ENCODE measurements at places on chromosomes 12 and 14.

DNA sequence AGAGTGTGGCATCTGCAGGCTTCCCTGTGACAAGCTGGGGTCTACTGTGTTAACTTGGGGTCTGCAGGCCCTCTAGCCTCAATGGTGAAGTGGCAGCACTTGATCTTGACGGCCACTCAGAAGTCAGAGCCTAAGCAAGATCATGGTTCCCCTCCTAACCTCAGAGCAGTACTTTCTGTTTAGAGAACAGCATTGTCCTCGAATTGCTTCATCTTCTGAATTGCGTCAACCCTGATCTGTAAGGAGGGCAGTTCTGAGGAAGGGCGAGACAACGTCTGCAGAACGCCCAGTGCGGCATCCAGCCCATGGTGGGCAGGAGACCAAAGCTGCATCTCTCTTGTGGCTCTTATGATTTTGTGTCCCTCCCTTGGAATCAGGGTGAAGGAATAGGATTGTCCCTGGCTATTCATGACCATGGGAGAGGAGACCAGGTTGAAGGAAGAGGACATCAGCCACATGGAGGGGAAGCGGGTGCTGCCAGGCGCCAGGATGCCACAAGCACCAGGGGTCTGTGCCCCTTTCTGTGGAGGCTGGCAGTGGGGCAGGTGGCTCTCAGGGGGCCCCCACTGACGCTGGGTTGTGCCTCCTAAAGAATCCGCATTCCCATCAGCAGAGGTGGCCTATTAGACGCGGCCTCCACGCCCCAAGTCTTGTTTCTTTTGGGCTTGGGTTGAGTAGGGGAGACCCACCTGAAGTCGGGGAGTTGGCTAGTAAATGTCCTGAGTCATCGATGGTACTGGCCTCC is 2.2 kb downstream of the SERPINA9 start:
- DNase-seq: no peak

- no peak for DNase-seq
Observed at GRCh38 chr12:4292341-4293073, 18.9 kb downstream of the CCND2 start.

DNA sequence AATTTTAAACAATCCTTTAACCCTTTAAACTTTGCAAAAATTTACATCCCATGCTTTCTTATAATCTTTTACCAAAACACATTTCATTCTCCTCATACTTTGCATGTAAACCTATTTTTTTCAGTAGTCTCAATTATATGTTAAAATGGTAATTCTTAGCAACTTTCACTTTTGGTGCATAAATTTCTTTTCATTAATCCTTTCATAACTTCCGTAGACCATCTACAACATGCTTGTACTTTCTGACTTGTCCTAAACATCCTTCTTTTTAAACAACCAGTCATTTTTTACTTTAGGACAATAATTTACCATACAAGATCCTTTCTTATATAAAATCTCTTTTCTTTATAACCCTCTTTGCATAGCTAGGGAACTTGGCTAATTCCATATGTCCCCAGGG is 19.5 kb downstream of the CCDC91 start:
- no peak for DNase-seq

GRCh38 chr12:24015833-24016160 is 66.3 kb upstream of the SOX5 start:
- DNase-seq: no peak

DNA sequence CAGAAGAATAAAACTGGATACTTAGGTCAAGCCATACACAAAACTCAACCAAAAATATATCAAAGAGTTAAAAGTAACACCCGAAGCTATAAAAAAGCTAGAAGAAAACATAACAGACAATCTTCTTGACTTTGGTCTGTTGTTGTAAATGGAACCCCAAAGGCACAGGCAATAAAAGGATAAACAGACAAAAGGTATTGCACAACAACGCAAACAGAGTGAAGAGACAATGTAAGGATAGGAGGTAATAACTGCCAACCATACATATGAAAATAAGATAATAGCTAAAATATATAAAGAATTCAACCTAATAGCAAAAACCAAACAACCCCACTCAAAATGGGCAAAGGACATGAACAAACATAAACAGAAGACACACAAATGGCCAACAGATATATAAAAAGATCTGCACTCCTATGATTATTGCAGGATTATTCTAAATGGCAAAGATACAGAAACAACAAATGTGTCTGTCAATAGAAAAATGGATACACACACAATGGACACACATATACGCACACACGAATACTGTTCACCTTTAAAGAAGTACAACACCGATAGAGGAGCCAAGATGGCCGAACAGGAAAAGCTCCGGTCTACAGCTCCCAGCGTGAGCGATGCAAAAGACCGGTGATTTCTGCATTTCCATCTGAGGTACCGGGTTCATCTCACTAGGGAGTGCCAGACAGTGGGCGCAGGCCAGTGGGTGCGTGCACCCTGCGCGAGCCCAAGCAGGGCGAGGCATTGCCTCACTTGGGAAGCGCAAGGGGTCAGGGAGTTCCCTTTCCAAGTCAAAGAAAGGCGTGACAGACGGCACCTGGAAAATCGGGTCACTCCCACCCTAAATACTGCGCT is 1137.1 kb downstream of the FSCB start:
- no peak for DNase-seq

DNA sequence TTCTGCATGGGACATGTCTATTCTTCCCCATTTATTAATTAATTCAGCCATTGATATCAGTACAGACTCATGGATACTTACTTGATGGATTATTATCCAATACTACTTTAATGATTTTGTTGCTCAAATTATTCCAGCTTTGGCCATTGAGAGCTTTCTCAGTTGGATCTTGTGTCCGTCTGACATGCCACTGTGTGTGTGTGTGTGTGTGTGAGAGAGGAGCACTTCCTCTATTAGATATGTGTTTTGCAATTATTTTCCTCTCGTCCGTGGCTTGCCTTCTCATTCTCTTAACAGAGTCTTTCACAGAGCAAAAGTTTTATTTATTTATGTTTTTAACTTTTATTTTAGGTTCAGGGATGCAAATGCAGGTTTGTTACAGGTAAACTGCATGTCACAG is 194.2 kb downstream of the ADGRD1 start:
- no peak for DNase-seq

GRCh38 chr14:20417250-20418186 is 4.2 kb upstream of the TEP1 start:
- no peak for DNase-seq

GRCh38 chr14:61126603-61127498 is 145.8 kb downstream of the SLC38A6 start:
- DNase-seq: no peak

DNA sequence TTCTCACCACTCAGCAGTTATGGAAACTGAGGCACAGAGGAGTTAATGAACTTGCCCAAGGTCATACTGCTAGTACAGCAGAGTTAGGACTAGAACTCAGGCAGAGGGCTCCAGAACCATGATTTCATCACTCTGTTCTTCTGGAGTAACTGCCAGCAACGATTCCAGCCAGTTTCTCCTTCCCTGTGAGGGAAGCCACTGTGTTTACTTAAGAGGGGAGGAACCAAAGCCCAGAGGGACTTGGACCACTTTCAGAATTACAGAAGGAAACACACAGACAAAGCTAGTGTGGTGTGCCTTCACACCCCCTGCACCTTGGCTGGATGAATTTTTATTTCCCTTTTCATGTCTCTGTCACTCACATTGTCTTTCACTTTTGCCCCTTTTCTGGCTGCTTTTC is 398.2 kb downstream of the DPF3 start:
- DNase-seq: no peak

GRCh38 chr12:76708296-76708695 is 55.6 kb upstream of the ZDHHC17 start:
- DNase-seq: no peak

DNA sequence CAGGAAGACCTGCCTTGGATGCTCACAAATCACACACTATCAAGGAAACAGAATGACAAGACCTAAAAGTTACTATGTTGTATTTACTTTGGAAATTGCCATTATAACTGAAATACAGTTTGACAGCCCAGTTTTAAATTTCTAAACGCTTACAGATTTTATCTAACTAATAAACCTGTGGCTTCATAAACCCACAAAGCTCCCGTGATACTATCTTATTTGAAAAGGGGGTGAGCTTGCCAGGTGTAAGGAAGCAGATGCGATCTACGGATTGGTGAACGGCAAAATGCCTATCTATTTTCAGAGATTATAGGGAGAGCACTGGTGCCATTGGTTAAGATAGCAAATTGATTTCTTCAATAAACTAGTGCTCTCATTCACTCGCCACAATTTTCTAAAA is 485.5 kb downstream of the BCAT1 start:
- DNase-seq: no peak

GRCh38 chr12:108973629-108974152 is 47.2 kb downstream of the SVOP start:
- DNase-seq: no peak

GRCh38 chr12:80056232-80056631 is 43.1 kb upstream of the OTOGL start:
- DNase-seq: no peak

GRCh38 chr12:127273626-127274025 is 993.3 kb upstream of the TMEM132C start:
- no peak for DNase-seq

DNA sequence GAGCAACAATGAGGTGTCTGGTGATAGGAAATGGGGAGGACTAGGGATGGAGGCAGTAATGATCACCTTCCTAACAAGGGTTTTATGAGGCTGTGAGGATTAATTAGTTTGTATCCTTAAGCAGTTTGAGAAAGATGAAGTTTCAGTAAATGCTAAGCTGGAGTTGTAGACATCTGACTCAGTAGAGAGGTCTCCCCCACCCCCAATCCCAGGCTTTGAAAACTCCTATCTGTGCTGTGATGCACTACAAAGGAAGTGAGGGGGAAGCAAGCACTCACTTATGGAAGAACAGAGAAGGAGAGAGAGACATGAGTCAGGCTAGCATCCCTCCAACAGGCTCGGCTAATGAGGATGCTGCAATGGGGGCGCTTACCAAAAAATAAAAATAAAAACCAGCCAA is 5.5 kb upstream of the BCL11B start:
- DNase-seq: no peak

DNA sequence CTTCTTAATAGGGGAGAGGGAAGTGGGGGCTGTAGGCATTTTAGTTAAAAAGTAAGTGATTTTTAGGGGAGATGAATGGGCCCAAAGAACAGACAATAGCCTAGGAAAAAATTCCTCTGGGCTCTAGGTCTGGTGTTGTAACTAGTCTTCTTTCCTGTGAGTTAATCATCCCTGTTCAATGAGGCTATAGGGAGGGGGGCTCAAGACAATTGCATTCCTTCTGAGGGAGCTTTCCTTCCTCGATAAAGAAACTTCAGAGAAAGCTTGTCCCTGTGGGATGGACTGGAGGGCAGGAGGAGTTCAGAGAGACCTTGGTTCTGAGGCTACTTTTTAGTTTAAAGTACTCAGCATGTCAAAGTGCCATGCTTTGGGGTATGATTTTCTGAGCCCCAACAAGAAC is 127.2 kb downstream of the BBS10 start:
- DNase-seq: no peak

DNA sequence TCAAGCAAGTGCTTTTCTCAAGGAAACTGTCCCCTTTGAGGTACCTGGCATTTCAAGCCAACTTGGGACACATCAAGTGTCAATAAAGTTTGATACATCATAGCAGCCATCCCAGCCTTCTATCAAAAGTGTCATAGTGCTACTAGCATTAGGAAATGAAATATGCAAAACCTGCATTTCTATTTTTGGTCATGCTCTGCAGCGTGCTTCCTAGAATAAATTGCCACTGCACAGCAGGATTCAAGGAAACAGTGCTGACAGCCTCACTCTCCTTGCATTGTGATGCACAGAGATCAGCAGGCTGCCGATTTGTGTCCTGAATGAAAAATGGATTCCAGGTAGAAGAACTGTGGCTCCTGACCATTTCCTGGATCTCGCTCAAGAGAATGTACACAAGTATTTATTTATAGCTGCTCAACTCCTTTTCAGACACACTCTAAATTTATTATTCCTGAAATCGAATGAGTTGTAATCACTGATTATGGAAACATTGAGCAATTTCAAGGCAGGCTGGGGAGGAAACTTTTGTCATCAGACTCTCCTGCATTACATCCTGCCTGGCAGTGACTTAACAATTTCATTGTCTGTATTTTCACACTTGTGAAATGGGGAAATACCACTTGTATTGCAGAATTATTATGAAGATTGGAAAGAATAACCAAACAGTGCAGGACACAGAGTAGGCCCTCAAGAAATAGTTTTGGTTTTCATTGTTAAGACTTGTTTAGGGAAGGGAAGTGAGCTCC is 120.9 kb downstream of the SLC38A6 start:
- no peak for DNase-seq

- DNase-seq: no peak
Observed at GRCh38 chr12:57280211-57281062, 29.4 kb upstream of the STAC3 start.

DNA sequence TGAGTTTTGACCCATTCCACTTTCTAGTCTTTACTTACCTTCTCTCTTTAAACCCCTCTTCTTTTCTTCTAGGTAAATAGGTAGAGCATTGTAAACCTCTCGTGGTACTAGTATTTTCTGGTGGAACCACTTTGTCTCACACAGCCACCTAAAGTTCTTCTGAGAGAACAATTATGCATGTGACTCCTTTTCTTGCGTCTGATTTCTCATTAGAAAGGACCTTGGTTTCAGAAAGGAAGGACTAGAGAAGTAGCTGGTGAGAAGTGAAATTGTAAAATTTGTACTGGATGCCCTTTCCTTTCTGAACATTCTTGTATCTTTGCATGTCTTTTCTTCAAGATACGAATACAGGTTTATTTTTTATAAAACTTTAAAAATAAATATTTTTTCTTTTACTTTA is 99.0 kb downstream of the NUBPL start:
- no peak for DNase-seq

GRCh38 chr14:89479802-89480201 is 62.8 kb upstream of the FOXN3 start:
- no peak for DNase-seq

DNA sequence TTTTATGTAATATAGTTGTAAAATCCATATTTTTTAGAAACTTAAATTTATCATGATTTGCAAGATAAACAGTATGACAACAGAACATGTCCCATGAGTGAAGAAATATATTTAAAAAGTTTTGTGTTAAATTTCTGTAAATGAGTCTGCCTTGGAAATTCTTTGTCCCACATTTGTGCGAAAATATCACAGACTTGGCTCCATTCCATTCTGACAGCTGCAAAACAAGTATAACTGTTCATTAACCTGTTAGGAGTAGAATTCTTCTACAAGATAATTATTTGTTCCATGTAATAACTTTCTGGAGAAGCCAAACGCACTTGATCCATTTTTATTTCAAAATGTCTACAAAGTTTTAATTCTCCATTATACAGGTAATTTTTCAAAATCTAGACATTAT is 37.9 kb downstream of the MDM1 start:
- no peak for DNase-seq

- DNase-seq: no peak
Observed at GRCh38 chr14:49860988-49861698, 8.6 kb upstream of the NEMF start.

- DNase-seq: peak; percentile 47
Observed at GRCh38 chr12:52391618-52392002, 6.2 kb upstream of the KRT84 start.
